ENCODE measurements at places on chromosomes 7 and 10.

DNA sequence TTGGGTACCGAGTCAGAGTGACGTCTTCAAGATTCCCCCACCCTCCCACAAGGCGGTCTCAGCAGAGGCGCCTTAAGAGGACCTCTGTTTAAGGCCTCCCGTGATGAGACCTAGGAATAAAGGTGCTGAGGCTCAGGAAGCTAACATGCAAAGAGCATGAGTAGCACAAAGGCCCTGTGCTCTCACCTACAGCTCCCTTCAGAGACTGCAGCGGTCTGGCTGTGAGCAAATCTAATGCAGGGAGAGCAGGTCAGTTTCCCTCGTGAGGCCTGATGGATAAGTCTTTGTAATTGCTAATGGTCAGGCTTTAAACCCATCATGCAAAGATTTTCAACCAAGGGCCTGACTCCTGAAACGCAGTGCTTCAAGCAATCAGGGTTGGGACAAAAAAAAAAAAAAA is 909.3 kb upstream of the GHITM start:
- no peak for DNase-seq

DNA sequence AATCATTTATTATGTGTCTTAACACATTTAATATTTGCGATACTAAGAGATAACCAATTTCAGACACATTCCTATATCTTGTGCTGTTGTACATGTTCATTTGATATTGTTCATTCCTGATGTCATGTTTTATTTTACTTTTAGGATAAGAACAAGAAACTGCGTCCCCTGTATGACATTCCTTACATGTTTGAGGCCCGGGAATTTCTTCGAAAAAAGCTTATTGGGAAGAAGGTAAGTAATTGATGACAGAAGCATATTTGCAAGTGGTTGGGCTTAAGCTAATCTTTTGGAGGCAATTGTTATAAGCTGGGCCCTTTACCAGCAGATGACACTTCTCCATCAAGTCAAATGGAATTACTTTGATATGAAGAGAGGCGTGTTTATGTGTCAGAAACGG is 155.3 kb downstream of the SND1 start:
- no peak for DNase-seq

- no peak for DNase-seq
Observed at GRCh38 chr10:32150532-32151101, 94.4 kb upstream of the KIF5B start.

DNA sequence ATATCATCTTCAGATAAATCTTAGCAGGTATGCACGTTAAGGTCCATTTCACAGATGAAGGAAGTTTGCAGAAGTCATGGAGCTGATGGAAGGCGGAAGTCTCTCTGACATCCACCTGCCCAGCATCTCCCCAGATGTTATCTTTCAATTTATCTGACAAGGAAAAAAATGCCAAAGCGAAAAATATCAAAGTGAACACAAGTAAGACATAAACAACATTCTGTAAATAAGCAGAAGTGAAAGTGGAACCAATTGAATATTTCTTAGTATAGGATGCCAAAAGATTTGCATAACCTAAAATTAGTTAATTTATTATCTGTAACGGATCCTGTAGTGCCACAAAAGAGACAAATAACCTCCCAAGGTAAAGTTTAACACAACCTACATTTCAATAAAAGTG is 73.6 kb upstream of the NEBL start:
- DNase-seq = no peak

DNA sequence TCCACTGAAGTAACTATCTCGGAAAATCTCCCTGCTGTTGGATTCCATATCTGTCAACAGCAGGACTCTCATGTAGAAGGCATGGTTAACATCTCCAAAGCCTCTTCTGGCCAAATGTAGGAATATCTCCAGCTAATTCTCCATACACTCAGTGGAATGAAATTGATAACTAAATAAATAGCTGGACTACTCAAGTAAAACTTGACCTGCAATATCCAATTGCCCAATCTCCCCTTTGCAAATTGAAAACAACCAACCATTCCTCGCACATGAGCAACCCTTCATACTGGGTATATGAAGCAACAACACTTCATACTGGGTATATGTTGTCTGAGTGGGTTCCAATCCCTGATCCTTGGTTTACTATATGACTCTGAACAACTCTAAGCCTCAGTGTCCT is 105.4 kb upstream of the KMT2E start:
- DNase-seq = no peak

GRCh38 chr10:2425320-2425719 is 642.0 kb upstream of the PFKP start:
- DNase-seq = no peak

- no peak for DNase-seq
Observed at GRCh38 chr7:123860848-123861247, 15.9 kb downstream of the HYAL4 start.

GRCh38 chr10:14723052-14723689 is 51.5 kb downstream of the FAM107B start:
- DNase-seq = no peak

DNA sequence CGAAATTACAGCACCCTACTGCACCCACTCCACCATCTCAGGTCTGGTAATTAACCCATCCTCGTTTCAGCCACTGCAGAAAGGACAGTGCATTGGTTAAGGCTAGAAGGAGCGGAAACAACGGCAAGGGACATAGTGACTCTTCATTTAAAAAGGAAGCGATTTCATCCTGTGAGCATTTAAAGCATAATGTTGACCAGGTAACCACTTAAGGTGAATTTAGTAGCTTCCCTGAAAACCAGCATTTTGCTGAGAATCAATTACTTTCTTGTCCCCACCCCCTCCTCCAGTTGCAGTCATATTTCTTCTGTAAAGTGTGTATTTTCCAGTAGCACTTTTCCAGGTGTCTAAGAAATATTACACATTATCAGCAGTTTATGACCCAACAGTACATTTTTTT is 821 bp upstream of the JAZF1 start:
- no peak for DNase-seq
